ENCODE measurements at places on chromosomes 2 and 18.

DNA sequence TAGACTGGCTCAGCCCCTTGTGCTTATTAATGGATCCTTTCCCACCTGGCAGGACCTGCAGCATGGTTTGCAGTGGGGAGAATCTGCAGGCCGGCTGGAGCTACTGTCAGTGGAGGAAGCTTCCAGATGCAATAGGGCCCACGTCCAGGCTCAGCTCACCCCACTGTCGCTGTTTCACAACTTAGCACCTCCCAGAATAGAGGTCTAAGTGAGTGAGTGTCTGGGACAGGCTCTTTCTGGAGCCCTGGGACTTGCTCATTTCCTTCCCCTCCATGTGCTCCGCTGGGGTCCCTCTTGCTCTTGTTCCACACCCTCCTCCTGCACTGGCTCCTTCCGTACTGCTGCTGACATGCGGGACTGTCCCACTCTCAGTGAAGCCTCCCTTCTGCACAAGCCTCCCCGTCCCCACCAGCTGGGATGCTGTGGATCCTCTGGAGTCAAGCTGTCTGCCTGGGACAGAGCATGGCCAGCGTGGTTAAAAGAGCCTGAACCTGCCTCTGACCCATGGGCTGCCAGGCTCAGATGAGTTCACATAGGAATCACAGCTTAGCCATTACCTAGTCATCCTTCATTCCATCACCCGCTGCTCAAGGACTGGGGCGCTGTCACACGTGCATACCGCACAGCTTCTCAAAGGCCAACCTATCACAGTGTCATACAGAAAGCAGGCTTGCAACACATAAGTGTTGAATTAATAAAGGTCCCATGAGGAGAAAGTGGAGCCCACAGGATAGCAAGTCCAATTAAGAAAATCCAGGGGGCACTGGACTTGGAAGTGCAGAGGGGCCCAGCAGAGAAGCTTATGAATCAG is 135.9 kb downstream of the ACKR3 start:
- DNase-seq: no peak

DNA sequence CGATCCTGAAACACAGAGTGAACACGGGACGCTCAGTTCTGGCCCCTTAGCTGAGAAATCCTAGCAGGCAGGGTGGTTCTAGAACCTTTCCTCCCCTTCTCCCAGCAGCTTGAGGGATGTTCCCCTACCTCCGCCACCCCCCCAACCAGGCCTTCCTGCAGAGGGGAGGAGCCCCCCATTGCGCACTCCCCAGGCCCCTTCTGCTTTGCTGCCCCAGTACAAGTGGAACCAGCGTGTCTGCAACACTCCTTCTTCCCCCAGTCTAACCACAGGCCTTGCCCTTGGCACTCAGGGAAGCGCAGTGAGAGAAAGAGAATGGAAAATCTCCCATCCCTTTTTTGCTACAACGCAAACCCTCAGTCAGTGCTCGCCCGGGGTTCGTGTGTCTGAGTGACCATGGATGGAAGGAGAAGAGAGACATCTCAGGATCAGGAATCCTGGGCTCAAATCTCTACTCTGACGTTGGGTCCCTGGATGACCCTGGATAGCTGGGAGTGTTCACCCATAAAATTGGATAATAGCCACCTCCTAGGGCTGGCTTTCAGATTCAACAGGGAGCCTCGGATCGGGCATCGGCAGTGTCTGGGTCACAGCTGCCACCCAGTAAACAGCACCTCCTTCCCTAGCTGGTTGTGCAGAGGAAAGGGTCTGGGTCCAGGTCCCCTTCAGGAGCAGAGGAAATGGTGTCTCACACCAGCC is 3.7 kb downstream of the NPPC start:
- no peak for DNase-seq

GRCh38 chr2:74554820-74555531 is 456 bp downstream of the DOK1 start:
- peak; percentile 64 for DNase-seq

DNA sequence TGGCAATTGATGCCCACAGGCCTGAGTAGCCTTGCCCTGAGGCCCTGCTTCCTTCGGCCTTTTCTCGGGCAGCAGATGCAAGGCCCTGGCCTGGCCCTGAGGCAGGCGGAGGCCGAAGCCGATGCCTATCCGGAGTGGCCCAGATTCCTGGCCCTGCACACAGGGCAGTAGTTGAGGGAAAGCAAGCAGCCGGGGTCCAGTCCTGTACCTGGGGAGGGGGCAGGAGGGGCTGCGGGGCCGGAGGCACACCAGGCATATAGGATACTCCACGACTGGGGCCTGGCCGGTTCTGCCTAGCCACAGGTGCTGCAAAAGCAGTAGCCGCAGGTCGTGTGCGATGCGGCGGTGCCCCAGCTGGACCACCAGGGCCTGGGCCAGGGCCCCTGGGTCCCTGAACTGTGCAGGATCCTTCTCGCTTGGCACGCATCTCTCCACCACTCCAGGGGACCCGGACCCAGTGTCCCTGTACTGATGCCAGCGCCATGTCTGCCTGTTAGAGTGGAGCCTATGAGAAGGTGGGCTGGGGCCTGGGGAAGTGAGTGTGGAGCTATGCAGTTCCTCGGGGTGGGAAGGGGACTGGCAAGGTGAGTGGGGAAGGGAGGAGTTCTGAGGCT is 1.8 kb downstream of the PRR30 start:
- DNase-seq: no peak

DNA sequence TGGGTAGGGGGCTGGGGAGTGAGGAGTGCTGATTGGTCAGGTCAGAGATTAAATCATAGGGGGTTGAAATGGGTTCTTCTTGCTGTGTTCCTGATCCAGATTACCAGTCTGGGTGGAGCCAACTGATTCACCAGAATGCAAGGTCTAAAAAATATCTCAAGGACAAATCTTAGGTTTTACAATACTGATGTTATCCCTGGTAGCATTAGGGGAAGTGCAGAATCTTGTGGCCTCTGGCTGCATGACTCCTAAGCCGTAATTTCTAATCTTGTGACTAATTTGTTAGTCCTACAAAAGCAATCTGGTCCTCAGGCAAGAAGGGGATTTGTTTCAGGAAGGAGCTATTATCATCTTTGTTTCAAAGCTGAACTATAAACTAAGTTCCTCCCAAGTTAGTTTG is 289.2 kb upstream of the KYNU start:
- no peak for DNase-seq

- no peak for DNase-seq
Observed at GRCh38 chr2:241364781-241365180, 8.7 kb downstream of the FARP2 start.

GRCh38 chr2:128805237-128805636 is 486.6 kb upstream of the HS6ST1 start:
- DNase-seq: no peak

GRCh38 chr2:102074152-102074783 is 68.3 kb upstream of the IL1R1 start:
- no peak for DNase-seq

DNA sequence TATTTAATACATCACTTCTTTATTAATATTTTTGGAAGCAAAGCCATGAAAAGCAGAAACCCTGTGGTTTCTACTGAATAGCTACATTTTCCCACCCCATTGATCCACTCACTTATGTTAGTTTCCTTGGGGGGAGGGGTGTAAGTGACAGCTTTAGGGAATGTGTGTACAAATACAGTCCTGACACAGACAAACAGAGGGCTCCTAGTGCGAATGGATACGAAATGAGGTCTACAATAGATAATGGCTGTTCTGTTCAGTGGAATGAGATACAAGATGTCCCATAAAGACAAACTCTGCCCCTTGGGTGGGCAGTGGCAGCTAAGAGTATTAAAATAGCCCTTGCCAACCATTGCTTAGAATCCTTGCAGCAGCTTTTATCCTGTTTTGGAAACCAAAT is 312.9 kb downstream of the NCKAP5 start:
- no peak for DNase-seq

DNA sequence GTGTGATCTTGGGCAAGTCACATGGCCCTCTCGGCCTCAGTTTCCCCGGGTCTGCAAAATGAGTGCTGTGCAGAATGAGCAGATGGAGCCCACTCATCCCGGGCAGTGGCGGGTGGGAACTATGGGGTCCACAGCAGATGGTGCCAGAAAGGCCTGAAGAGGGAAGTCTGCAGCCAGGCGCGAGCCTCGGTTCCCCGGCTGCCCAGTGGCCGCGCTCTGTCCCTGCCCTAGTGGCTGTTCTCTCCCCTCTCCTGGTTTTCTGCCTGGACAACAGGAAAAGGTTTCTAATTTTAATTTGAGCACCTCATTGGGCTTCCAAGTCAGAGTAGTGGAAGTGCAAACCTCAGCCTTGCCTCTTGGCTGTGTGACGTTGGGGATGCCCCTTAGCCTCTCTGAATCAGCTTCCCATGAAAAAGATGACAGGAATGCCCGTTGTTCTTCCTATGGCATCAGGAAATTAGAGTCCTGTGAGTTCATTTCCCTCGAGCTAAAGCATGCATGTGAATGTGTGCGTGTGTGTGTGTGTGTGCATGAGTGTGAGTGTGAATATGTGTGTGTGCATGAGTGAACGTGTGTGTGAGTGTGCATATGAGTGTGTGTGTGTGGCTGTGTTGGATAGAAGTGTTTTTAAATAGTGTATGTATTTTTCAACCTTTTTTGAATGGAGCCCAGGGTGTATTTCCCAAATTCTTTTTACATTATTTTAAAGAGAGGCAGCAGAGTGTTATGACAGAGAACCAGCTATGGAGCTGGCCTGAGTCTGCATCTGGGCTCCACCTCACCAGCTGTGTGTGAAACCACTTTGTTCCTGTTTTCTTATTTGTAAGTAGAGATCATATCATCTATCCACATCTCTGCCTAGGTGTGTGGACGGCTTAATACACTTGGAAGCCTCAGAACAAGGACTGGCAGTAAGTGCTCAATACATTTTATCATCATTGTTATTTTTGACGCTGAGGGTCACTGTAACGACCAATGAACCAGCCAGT is 41.3 kb downstream of the RRM2 start:
- DNase-seq: no peak

GRCh38 chr2:12389344-12390045 is 327.2 kb upstream of the TRIB2 start:
- no peak for DNase-seq

DNA sequence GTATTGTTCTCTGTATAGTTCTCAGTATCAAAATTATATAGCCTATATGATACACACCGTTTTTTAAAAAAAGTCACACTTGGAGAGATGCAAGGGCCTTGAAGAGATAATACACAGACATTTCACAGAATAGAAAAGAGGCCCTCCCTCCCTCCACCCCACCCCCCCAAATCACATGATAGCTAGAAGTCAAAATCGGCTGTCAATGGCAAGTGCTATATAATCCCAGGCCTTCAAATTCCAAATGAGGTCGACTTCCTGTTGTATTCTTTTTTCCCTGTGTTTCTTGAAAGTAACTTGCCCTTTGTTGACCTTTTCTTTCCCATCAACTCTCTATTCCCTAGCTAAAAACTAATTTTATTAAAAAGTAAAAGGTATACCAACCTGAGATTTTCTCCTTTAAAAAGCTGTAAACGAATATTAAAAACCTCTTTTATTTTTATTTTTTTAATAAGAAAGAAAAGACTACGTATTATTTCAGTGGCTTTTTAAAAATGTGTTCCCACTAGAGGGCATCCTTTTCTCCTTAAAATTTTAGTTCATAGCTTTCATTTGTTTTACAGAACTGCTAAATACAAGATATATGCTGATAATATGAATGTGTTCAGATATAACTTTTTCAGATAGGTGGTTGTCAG is 46.6 kb downstream of the KCMF1 start:
- DNase-seq: no peak

- no peak for DNase-seq
Observed at GRCh38 chr2:26317377-26318105, 28.4 kb upstream of the SELENOI start.

DNA sequence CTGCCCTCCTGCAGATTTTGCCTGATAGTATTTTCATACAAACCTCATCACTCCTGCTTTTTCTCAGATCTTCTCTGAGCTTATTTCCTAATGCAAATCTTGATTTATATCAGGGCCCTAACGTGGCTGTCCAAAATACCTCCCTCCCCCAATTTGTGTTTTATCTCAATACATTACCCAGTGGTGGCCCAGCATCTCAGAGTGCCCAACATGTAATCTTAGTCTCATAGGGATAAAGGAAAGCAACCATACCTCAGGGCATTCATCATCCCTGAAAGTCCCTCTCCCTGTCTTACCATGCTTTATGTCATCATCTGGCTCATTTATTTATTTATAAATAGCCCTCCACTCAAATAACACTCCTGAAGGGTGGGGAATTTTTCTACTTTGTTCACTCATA is 135.3 kb downstream of the SLC8A1 start:
- no peak for DNase-seq
